Activated CD4-positive, alpha-beta T cell treated with anti-CD3 and anti-CD28 coated beads, Interleukin-2, Interleukin-6, amounts not matched to agents 100 ng/mL and 50 ng/mL, durations not matched to agents 16 hours and 8 hours (primary cell): ENCODE measurements at places on chromosomes 13 and 19.

GRCh38 chr19:21023901-21024300 is 3.4 kb downstream of the ZNF430 start:
- DNase-seq: peak; percentile 34

DNA sequence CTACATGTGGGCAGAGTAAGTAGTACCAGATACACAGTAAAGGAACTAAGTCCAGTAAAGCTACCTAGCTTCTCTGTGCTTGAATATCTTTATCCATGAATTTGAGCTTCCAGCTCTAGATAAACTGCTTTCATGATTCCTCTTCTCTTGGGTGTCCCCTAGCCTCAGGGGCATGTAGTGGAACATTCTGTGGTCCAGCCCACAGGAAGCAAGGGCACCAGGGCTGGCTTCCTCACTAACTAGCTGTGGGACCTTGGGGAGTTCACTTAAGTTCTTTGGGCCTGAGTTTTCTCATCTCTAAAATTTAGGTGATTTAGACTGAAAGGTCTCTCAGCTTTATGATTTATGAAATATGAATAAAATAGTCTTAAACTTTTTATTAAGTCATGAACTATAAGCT is 185.7 kb downstream of the KATNAL1 start:
- DNase-seq: no peak

- no peak for DNase-seq
Measured at GRCh38 chr19:2487090-2487489, 11.2 kb downstream of the GADD45B start.

- no peak for DNase-seq
Measured at GRCh38 chr13:23609414-23609760, 39.2 kb downstream of the TNFRSF19 start.

DNA sequence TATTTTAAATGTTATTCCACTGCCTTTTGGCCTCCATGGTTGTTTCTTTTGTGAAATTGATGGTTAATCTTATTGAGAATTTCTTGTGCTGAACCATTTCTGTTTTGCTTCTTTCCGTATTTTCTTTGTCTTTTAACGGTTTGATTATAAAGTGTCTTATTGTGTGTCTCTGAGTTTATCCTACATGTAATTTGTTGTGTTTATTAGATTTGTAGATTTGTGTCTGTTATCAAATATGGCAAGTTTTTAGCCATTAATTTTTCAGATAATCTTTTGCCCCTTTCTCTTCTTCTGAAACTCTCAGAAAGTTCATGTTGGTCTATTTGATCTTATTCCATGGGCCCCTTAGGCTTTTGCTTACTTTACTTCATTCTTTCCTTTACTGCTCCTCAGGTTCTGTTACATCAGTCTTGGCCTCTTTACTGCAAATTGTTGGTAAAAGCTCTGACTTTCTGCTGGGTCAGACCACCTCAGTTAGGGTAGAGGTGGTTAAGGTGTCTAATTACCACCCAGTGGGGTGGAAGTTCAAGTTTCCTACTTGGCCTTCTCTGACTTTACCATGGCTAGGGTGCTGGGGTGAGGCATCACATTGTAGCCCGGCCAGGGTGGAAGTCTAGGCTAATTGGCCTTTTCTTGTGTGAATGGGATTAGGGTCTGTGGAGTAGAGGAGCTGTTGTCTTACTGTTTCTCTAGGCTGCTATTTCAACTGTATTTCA is 58.3 kb downstream of the ZMYM2 start:
- DNase-seq: no peak

- peak; percentile 47 for DNase-seq
Measured at GRCh38 chr19:16051254-16052025, 24.9 kb upstream of the TPM4 start.

GRCh38 chr13:75495938-75496337 is 14.0 kb upstream of the TBC1D4 start:
- DNase-seq: no peak

DNA sequence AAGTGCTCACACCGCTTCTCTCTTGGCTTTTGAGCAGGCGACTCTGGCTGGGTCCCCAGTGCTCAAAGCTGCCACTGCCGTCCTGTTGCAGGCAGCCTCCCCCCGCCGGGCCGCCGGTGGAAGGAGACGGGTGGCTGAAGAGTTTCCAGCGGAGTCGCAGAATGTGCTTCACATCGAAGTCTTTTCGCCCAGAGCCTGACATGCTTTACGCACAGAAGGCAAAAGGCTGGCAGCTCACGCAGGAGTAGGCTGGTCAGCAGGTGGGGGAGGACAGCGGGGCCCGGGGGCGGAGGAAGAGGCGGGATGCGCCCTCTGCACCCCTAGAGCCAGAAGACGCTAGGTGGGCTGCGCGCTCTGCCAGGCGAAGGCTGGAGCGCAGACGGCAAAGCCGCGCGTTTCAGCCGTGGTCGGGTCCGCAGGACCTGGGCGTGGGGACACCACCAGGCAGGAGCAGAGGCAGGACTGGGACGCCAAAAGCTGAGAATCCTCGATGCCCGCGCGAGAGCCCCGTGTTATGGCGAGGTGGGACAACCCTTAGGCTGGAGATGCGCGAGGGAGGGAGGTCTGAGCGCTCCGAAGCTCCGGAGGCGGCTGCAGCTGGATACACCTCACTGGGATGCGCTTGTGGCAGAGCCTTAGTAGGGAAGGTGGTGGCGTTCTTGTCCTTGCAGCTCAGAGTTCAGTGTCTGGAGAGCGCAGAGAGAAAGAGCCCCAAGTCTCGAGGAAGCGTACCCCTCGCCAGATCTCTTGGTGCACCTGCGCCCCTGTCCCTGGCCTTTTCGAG is at the start of gene ATXN8OS:
ATXN8OS (plus strand) TSS at position 329 of the 784 bp plus-strand sequence.
- DNase-seq: no peak

DNA sequence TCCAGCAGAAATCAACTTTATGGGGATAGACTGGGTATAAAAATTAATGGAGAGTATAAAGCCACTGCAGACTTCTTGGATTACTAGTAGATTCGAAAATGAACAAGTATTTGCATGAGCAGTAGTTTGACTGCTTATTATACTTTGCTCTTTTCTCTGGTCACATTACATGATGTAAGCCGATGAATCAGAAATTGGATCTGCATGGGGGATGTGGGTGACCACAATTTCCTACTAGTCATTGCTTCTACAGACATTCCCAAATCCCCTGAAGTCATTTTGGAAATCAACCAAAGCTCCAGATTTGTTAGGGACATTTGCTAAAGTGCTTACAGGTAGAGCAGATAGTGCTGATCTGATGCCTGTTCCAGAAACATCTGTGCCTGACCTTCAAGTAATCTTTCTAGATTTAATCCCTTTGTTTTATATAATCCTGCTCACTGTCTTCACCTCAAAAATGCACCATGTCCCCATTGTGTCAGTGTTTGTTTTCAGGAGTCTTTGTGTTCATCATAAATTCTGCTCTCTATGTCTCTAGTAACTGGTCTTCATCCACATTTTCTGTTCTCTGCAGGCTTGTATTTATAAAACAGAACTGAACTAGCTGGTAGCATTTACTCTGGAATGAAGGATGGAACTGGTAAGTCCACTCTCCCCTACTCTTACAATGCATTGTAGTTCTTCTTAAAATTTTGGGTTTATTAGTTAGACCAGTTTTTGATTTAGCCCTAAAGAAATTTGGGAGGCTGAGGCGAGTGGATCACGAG is 201.5 kb upstream of the CSNK1A1L start:
- DNase-seq: no peak

DNA sequence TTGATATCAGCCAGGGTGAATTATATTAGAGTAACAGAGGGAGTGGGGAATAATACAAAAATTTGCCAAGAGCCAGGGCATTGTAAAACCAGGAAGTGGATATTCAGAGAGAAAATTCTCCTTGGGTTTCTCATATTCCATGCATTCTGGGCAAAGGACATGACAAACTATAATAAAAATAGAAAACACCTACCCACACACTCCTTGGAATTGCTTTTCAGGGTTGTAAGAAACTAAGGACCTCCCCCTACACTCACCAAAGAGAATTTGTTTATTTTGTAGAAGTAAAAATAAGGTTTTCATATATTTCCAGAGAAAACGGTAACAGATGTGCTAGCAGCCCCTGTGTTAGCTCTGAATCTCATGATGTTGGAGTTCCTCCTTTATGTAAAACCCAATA is 649.6 kb downstream of the SLITRK1 start:
- DNase-seq: no peak

DNA sequence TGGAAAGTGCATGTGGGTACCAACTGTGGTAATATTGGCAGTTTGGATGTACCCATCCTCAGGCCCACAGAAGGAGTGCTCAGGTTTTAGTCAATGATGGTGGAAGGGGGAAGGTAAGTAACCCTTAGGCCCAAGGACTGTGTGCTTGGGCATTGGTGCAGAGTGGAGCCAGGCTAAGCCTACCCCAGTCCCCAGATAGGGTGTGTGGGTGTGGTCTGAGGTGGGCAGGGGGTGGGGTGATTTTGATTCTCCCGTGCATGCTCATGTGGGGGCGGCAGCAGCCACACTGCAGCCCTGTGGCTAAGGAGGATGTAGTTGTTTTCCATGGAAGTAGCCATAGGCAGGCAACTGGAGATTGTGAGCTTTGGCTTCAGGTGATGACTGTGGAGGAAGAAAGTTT is 2197.3 kb downstream of the PCDH9 start:
- DNase-seq: no peak

- DNase-seq: no peak
Measured at GRCh38 chr19:3518255-3518654, 12.1 kb downstream of the FZR1 start.
